Astrocyte of the spinal cord (primary cell): ENCODE measurements at places on chromosomes 11 and 22.

GRCh38 chr11:94731880-94732601, 36.1 kb upstream of the AMOTL1 start:
- DNase-seq, result peak; percentile 85

DNA sequence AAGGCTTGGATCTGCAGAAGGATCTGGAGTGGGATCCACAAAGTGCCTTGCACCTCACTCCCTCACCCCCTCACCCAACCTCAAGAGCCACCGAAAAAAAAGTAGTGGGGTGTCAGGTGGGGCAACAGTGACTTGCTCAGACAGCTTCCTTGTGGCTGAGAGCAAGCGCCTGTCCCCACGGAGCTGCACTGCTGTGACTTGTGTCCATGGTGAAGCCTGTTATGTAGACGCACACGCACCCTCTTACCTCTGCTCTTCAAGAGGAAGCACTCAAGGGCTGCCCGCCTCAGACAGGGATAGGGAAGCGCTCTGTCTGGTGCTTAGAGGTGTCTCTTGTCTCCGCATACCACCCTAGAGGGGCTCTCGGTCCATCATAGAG, 1.2 kb downstream of the DRD2 start:
- no peak for DNase-seq

DNA sequence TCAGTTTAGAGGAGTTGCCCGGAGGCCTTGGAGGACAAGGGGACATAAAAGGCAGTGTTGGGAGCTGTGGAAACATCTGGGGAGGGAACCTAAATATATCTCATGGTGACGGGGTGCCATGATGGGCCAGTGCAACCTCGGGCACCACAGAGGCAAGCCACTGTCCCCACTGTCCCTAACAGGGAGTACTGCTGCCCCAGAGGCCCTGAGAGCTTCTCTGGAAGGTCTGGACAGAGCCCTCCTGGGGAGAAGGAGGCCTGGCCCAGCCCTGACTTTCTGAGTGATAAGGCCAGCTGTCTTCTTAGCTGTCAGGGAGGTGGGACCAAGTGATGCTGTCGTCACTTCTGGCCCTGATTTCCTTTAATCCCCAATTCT, 5.5 kb upstream of the P2RY6 start:
- no peak for DNase-seq

GRCh38 chr11:18229501-18229900, 7.1 kb downstream of the SAA4 start:
- no peak for DNase-seq

DNA sequence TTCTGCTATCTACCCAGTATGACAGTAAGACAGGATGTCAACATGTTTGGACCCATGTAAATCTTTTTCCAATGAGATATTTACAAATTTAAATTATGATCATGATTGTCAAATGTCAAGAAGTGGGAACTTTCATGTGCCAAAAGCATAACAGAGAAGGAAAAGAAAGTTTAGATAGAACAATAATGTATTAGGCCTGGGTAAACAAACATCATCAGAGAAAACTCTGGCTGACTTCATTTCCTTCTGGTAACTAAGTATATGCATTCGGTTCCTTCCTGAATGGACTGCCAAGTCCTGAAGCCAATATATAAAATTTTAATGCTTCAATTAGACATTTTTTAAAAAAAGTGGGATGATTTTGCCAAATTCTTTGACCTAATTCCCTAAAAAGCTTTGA, 16.5 kb downstream of the RNF141 start:
- DNase-seq, result no peak

- no peak for DNase-seq
These were observed 162.7 kb downstream of the BARX2 start for GRCh38 chr11:129538323-129538722.

- no peak for DNase-seq
These were observed 12.7 kb downstream of the BAIAP2L2 start for GRCh38 chr22:38097557-38098409.

GRCh38 chr11:111627591-111627990, 25.3 kb downstream of the SIK2 start:
- DNase-seq, result no peak

GRCh38 chr11:77197626-77198320, 69.7 kb downstream of the MYO7A start:
- DNase-seq, result no peak

- no peak for DNase-seq
These were observed 76.2 kb upstream of the OPCML start for GRCh38 chr11:133608496-133608895.

DNA sequence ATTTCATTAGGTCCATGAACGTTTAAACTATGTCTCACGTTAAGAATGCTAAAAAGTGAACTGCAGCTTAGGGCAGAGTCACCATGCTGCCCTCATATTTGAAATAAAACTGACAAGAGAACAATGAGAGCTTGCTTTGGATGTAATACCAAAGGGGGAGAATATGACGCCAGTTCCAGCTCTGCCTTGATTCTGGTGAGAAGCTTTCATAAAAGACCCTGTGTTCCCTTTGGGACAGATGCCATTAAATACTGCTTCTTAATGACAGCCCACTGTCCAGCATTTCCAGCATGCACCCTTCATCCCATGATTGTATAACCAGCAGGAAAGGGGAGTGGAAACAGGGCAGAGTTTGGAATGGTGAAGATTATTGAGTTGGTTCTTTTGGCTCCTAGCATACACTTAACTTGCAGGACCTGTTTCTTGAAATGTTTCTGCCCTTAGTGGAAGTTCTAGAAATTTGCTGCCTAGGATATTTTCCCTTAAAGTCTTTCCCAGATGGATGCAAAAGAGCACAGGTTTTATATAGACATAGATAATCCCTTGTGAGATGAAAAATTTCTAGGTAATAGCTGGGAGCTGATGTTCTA, 139.3 kb upstream of the LDLRAD3 start:
- no peak for DNase-seq

DNA sequence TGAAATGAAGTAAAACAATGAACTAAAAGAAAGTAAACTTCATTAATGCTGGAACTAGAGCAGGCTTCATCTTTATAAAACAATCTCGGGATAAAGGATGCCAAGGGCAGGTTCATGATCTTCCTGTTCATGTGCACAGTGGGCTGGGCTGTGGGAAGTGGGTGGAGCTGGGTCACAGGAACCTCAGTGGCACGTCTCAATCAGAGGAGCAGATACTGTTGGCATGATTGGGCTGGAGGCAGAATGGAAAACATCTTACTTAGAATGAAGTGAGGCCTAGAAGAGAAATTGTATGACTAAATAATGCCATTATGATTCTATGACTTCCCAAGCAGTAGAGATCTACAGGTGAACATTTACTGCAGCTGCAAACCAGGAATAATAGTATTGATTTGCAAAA, 45.4 kb upstream of the CALCB start:
- DNase-seq, result no peak

DNA sequence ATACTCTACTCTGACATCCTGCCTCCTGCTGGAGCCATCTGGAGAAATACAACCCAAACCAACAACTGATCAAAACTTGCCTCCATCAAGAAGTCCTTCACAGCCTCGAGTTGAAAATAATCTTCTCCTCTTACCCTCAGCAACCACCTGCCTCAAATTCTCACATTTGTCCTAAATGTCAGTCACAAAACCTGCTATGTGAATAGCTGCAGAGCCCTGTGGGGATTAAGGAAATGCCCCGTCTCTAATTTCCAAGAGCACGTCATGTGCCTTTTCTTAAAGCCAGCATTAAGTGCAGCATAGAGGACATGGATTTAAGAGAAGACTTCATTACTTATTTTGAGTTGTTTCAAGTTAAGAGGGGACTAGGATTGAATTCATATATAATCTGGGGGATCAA, 105.9 kb downstream of the TRPC6 start:
- DNase-seq, result no peak

DNA sequence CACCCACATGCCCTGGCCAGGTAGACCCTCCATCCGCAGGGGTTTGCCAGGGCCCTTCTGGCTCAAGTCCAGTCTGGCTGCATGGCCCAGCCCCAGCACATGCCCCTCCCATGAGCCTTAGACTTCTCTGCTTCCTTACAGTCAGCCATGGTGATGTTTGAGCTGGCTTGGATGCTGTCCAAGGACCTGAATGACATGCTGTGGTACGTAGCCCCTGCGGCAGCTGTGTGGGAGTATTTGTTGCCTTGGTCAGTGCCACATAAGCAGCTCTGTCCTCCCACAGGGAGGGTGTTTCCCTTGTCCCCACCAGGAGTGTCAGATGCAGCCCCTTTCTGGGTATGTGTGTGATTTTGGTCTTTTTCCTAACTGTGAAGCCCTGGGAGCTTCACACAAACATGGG, 17.5 kb downstream of the CDC45 start:
- DNase-seq, result peak; percentile 84

DNA sequence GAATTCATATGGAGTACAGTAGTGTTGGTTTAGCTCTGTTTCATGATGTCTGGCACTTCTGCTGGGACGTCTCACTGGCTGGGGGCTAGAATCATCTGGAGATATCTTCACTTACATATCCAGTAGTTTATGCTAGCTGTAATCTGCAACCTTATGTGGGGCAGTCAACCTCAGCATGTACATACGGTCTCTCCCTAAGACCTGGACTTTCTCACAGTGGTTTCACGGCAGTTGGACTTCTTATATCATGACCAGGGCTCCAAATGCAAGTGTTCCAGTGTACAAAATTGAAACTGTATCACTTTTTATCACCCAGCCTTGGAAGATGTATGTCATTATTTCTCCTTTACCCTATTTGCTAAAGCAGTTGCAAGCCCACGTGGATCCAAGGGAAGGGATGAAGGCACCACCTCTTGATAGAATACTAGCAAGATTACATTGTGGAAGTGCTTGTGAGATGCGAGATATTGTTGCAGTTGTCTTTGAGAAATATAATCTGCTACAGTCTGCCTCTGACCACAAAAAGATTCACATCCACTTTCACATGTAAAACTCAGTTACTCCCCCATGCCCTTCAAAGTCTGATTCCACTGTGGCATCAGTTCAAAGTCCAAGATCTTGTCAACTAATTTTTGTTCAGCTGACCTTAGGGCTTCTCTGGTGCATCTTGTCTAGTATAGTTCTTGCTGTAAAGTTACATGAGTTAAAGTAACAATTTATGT, 316.6 kb upstream of the NCAM1 start:
- no peak for DNase-seq

DNA sequence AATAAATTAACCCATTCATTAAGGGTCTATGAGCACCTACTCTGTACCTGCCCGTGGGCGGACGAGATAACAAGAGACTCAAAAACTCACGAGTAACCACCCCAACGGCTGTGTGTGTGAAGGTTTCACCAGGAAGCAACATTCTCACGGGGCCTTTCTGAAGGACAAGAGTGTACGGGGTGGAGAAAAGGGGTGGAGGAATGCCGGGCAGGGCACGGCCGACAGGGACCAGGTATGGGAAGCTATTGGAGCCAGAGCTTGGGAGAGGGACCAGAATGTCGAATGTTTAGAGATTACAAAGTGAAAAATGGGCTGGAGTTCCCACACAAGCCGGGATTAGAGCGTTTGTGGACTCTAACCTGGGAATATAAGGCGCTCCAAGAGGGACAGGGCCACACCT, 1.6 kb downstream of the KMT5B start:
- no peak for DNase-seq

DNA sequence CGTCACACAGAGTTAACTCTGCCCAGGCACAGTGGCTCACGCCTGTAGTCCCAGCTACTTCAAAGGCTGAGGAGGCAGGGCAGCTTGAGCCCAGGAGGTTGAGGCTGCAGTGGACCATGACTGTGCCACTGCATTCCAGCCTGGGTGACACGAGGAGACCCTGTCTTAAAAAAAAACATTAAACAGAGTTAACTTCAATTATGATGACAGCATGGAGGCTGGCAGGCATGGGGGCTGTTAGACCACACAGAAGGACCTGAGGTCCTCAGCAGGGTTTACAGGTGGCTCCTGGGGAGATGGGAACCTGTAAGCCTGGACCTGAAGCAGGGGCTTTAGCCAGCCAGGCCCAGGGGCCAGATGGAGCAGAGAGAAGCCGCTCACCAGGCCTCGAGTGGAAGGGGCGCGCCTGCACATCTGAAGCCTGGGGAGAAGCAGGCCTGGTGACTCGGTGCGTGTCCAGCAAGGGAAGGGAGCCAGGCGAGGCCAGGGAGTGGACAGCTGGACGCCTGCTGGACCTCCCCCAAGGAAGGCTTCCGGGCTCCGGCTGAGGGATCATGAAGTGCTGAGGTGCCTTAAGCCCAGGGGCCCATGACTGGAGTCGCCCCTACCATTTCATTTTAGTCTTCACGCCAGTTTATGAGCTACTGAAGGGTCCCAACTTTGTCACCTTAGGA, 25.3 kb downstream of the RPUSD4 start:
- DNase-seq, result no peak

- no peak for DNase-seq
These were observed 39.8 kb downstream of the AMPD3 start for GRCh38 chr11:10494636-10495463.

- DNase-seq, result no peak
These were observed 44.9 kb upstream of the DRD2 start for GRCh38 chr11:113519989-113520613.

DNA sequence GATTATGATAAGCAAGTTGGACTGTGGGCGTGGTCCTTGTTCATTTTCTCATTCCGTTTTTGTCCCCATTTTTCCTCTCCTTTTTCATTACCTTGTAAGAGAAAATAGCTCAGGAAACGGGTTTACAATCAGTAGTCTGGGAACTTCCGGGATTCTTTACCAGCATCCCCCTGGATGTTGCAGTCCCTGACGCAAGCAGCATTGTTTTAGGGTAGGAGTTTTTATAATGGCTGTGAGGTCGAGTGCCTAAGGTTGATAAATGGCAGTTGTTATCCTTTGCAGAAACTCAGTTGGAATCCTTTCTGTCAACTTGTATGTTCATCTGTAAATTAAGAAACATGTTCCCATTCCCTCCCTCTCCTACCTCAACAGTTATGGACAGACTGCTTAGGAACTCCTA, 68.3 kb downstream of the ARHGEF12 start:
- no peak for DNase-seq

DNA sequence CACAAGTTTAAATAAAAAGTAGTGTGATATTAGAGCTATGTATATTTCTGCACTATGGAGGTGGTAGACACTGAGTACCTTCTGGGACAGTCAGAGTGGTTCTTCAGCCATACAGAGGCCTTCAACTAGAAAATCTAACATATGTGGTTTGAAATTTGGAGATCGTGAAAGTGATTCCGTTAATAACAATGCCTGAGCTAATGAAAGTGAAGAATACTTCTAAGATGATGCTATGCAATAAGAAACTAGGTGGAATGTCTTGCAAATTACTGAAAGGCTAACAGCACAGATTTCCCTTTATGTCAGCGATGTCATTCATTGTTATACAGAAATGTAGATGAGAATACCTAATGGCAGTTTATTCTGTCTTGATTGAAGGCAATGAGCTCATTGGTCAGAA, 1984.7 kb upstream of the RAG2 start:
- no peak for DNase-seq

DNA sequence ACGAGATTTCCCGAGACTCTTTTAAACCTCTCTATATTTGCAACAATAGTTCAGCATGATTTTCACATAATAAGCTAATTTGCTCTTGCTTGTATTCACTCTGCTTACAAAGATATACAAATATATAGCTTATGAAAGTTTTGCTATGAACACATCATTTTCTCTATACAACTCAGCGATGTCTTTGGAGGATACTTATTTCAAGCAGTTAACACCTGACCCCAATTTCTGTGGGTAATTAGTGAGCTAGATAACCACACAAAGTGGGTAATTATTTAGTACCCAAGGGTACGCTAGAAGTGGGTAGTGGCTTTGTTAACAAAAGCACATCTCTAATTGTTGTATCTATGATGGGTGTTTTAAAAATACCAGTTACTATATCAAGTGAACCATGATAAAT, 12.3 kb downstream of the BLID start:
- DNase-seq, result no peak
